Stimulated activated CD8-positive, alpha-beta memory T cell treated with anti-CD3 and anti-CD28 coated beads, Interleukin-7, amount 100 ng/mL, for 4 hours (primary cell): ENCODE measurements at places on chromosomes 12 and 14.

- DNase-seq, result no peak
These were observed 42.5 kb downstream of the LRP6 start for GRCh38 chr12:12224240-12224940.

GRCh38 chr12:95674163-95674562 is 116.4 kb downstream of the NTN4 start:
- DNase-seq, result no peak

DNA sequence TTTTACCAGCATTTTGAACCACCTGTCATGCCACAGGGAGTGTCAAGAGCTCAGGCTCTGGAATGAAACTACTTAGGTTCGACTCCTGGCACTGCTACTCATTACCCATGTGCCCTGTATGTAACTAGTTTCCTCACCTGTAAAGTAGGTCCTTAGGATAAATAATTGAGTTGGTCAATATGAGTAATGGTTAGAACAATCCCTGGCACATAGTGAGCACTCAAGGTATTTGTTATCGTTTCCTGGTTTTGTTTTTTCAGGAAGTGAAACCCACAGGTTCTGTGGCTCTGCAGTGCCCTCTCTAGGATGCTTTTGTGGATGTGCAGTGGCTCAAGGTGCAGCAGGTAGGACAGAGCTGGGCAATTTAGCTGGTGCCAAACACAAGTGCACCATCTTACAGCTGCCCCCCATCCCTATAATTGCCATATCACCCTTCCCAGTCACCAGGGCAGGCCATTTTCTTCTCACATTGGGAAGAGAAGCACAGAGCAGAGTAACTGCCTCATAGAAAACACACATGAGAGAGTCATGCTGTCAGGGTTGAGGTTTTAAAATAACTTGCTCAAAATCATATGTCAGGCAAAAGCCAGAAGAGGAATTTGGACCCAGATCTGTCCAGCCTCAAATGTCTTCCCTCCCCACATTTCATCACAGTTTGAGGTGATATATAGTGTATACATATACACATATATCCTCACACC is 297.5 kb downstream of the RPAP3 start:
- DNase-seq, result no peak

DNA sequence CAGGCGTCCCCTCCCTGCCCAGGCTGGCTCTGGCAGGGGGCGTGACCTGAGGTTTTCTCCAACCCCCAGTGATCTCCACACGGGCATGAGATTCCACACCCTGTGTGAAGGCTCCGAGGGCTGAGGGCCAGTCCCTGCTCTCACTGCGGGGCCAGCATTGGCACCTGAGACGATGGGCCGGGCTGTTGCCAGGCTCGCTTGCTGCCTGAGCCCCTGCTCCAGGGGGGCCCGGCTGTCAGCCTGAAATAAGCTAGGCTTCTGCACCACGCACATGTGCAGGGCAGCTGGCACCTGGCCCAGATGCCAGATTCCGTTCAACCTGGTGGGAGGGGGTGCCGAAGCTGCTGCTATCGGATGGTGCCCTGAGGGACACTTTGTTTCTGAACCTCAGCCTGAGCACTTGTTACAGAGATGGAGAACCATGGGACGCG is 196.5 kb upstream of the PRMT8 start:
- no peak for DNase-seq

DNA sequence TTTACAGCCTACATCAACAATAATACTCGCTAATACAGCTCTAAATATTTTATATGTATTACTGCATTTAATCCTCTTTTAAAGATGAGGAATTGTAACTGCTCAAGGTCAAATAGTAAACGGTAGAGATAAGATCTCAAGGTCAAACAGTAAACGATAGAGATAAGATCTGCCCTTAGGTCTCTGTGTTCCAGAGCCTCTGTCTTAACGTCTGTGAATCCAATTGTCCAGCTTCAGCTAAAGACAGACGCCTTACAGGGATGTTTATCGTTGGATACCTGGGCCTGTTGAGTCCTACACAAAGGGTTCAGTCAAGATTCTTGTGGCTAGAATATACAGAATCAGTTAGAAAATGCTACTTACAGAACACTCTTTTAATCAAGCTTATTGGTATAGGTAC is 20.0 kb downstream of the PYGL start:
- DNase-seq, result no peak

DNA sequence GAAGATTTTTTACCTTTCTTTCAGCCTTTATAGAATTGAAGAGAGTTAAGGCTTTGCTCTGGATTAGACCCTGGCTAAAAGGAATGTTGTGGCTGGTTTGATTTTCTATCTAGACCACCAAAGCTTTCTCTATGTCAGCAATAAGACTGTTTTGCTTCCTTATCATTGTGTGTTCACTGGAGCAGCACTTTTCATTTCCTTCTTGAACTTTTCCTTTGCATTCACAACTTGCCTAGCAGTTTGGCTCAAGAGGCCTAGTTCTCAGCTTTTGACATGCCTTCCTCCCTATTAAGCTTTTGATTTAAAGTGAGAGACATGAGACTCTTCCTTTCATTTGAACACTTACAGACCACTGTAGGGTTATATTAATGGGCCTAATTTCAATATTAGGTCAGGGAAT is 64.1 kb upstream of the USP15 start:
- no peak for DNase-seq

DNA sequence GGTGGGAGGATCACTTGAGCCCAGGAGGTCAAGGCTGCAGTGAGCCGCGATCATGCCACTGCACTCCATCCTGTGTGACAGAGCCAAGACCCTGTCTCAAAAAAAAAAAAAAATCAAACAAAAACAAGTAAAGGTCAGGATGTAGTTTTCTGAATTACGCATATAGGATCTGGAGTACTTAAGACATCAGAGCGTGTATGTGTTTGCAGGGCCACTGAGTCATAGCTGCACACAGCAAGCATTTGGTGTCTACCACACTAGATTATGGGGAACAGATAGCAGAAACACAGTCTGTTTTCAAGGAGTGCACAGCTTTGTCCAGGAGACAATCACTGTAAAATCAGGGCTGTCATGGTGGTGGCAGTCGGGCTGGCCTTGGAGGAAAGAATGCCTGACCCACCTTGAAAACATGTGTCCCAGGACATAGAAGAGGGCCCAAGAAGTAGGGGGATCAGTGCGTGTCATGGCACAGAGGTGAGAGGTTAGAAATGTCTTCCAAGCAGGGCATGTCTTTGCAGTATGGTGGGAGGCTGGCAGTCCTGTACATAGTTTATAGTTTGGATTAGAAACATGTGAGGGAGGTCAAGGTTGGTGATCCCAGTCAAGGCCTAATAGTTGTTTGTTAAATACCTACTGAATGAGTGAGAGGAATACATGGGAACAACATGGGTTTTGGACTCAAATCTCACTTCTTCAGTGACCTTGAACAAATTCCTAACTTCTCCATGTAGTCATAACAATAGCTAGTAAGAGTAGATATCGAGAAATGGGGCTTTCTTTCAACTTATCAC is 23.6 kb upstream of the C12orf71 start:
- no peak for DNase-seq

DNA sequence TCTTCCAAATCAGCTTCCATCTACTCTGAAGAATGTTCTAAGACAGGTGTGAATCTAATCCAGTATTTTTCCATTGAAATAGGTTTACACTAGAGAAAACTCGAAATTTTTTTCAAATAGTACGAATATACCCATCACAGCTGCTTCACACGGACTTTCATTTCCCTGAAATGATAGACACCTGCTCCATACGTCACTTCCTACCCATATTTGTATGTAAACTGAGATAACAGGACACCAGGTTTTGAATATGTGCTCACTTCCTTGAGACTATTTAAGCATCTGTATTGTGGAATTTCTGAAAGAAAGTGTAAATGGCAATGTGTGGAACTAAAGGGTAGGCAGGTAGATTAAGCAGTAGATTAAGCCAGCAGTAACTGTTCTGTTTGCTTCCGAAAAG is 13.4 kb upstream of the ITPR2 start:
- DNase-seq, result no peak

DNA sequence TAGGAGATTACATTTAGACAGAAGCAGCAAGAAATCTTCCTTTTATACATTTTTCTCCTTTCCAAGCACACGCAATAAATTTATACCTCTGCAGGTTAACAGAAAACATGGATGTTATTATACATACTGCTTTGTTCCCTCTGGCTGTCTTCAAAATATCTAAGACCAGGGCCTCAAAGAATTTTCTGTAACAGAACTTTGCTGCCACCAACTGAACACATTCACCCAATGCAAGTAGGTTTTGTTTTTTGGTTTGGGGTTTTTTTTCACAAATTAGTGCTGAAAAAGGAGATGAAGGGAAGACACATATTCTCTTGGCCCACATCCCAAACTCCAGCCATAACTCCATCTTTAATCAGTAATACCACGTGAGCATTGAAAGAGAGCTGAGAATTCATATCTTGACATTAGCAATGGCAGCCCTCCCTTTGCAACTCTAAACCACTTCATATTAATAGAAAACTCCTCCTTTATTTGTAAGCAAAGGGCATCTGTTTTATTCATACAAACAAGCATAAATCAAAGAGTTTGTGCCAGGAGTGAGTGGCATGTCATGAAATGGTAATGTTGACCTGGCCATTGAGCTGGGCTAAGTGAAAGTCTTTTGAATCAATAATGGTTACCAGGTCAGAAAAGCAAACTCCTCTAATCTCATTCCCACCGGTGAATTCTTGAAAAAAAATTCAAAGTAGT is 150.8 kb upstream of the FSCB start:
- no peak for DNase-seq

DNA sequence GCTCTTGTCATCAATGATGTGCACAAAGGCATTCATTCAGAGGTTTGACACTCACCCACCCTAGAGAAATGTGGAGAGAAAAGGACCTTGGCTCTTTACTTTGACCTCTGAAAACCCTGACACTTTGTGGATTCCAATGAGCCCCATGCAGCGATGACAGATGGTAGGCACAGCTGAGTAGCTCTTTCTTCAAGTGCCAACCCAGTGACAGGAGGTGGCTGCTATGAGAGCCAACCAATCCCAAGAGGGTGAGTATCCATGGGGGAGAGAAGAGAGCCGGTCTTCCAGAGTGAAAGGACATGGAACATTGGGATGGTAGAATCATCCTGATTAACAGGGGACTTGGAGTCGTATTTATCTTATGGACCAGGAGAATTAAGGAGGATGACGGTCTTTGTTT is 17.8 kb downstream of the SLC8A3 start:
- no peak for DNase-seq

DNA sequence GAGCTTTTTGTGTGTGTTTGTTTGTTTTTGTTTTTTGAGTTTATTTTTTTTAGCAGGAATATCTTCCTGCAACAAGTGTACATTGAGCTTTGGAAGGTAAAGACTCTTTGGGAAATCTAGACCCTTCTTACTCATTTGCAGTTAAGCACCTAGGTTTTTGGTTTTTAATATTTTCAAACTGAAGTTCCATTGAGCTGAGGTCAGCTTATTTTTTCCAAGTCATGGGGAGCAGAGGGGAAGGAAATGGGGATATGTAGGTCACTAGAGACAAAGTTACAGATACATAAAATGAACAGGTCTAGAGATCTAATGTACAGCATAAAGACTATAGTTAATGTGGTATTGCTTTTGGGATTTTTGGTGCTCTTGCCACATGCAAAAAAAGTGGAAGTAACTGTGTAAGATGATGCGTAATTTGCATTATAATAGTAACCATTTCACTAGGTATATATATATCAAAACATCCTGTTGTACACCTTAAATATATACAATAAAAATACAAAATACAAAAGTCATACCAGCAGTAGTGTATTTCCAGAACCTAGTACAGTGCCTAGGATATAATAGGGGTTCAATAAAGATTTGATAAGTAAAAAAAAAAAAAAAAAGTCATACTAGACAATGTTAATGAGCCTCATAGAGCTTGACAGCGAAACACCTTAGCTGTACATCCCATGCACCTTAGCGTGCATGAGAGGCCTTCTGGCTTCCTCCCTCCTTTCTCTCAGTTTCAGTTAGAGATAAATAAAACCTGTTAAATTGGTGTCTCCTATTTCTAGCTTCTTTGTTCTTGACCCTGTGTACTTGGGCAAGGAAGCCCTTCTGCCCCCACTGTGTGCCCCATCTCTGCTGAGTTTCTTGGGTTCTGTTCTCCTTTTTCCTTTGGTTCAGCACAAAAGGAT is 22.7 kb downstream of the CGRRF1 start:
- no peak for DNase-seq

GRCh38 chr12:126915309-126915708 is 1351.7 kb upstream of the TMEM132C start:
- no peak for DNase-seq

- DNase-seq, result no peak
These were observed 8.5 kb upstream of the SVOP start for GRCh38 chr12:109029411-109029810.

- no peak for DNase-seq
These were observed 14.4 kb downstream of the EPS8 start for GRCh38 chr12:15774819-15775218.

GRCh38 chr14:54589076-54589475 is 22.1 kb downstream of the SAMD4A start:
- no peak for DNase-seq

DNA sequence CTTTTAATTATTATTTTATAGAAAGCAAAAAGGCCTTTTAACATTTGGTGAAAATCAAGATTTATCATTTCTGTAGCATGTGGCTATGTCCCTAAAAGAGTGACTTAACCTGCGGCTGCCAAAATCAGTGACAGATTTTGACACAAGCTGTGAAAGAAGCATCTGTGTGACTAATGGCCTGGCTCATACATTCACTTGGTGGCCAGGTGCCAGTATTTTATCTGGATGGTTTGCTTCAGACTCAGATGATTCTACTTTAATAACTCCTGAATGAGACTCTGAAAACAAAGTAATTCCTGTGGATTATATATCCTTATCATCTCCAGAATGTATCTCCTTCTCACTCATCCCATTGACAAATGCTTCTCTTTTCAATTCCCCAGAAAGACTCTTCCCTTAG is 103.0 kb downstream of the FSCB start:
- DNase-seq, result no peak

DNA sequence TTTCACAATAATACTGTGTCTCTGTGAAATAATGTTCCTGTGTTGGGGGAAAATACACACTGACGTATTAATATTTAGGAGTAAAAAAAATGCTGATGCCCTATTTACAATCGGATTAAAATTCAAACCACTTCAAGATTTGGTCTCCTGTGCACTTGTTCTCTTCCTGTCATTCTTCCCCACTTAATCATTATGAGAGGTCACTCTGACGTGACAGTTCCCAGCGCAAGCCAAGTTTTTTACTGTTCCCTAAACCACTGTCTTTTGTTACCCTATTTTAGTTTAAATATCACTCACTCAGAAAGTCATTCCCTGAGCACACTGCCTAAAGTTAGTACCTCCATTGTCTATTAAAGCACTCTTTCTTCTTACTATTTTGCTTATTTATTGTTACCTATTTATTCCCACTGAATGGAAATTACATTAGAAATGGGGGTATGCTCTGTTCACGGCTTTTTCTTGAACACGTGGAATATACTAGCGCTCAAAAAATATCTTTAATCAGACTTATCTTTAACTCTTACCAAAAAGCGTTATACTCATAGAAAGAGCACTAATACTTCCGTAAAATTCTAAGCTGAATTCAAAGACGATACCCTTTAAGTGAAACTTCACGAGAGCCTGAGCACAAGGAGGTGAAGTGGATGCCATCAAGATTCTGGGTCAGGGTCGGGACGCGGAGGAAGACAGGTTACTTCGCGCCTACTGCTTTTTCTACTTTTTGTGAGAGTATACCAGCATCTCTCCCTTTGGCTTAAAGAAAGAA is 670 bp upstream of the PSMA3 start:
- peak; percentile 8 for DNase-seq
